ENCODE measurements at places on chromosomes 2 and 18.
A peak's percentile ranks its signal among the peaks of the same experiment; 100 is the strongest.

DNA sequence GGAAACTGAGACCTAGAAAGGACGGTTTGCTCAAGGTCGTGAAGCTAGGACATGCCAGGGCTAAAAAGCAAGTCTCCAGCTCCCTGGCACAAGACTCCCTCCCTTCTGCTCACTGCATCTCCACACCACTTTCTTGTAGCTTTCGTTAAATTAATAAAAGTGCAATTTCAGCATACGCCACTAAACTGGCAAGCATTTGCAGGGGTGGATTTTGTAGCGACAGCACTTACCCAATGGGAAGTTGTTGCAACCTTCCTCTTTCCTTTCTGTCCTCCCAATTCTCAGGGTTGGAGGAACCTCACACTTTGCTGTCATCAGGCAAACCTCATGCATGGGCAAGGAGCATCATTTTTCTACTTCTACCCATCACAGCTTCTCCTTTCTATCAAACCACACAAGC is 7.4 kb upstream of the RHOB start:
- DNase-seq, result no peak

DNA sequence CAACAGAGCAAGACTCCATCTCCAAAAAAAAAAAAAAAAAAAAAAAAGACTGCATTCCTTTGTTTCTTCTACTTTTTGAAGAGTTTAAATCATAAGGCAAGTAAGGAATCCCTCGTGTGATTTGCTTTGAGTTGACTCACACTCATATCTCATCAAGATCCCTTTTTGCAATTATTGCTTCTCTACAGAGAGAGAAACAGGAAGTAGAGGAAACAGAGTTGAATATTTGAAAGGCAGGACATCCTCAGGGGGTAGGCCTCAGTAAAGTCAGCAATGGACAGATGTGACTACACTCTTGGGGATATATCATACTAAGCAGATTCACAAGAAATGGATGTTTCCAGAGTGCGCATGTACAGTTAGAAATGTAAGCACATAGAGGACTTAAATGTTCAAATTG is 11.2 kb upstream of the EFR3B start:
- no peak for DNase-seq

DNA sequence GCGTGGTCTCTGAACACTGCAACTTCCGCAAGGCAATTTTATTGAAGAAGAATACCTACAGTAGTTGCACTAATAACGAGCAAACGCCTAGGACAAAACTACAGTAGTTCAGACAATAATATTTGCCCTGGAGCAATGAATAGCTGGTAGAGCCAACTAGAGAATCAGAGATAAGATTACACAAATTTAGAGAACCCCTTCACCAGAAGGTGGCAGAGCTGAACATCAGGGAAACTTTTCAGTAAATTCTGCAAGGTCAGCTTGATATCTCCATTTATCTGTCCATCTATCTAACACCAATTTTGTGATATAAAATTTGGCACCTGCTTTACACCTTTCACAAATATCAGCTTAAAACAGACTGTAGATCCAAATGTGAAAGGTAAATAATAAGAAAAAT is 43.8 kb downstream of the CDH19 start:
- peak; percentile 11 for DNase-seq

GRCh38 chr2:189370719-189371118 is 70.6 kb upstream of the WDR75 start:
- no peak for DNase-seq

GRCh38 chr2:193228276-193228675 is 1033.5 kb upstream of the TMEFF2 start:
- DNase-seq, result no peak

- peak; percentile 72 for DNase-seq
Observed at GRCh38 chr2:204315236-204315662, 230.0 kb upstream of the PARD3B start.

DNA sequence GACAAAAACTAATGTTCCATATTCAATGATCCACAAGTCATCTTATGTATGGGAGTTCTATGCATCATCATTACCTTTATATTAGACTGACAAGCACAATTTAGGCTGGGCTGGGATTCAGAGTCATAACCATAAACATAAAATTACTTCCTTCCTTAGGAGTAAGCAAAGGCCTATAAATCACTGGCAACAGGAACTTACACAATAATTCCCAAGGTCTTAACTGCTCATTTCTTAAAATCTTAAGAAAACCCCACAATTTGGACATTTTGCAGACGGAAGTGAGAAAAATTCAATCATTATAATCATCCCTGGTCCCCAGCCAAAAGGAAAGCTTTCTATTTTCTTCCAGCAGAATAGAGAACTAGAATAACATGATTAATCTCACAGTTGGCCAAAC is 232.3 kb downstream of the DYM start:
- no peak for DNase-seq

GRCh38 chr2:219484343-219485200 is 14.1 kb upstream of the GMPPA start:
- DNase-seq, result no peak

DNA sequence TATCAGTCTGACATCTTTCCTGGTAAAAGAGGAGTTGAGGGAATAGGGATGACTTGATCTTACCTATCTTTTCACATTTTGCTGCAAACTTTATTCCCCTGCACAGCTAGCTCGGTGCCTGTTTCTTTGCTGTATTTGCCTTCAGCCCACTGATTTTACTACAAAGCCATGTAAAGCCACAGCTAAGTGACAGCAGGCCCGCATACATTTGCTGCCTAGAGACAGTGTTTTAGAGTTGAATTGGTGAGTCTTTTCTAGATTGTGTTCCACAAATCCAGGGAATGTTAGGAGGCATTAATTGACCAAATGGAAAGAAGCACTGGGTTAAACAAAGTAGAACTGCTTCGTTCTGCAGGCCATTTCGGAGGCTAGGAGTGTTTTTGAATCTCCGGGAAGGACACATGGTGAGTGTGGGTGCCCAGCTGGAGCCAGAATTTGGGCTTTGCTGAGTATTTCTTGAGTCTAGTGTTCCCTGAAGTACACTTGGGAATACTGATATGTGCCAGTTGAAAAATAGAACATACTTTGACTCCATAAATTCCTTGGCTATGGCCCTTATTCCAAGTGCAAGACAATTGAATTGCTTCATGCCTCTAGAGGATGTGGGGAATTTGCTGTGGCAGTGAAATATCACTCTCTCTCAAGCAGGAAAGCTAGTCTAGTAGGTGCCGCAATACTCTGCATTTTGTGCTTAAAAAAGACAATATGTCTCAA is 329.8 kb downstream of the PTPRM start:
- DNase-seq, result no peak

DNA sequence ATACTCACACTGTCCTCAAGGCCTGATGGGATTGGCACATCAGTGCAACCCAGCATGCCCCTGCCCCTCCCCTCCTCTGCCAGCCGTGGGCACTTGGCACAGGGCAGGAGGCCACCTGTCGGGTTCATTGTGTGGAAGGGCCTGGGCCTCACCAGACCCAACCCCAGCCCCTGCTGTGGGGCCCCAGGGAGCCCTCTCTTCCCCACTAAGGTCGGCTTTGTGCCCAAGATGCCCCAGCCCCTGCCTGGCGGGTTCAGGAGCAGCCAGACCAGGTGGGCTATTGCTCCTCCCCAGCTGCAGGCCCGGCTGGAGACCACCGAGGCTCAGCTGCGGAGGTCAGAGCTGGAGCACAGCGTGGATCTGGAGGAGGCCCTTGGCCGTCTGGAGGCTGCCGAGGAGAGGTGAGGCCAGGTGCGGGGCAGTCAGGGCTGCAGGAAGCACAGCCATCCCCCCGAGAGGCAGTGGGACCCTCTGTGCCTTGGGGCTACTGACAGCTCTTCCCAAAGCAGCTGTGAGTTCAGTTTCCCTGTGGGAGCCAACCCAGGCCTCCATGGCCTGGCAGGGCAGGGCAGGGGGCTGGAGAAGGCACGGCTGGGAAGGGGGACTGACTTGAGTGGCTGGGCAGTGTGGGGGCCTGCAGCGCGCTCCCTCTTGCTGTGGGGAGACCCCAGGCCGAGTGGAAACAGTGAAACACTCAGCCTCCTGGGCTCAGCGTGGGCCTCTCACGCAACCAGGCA is 16.3 kb downstream of the CROCC2 start:
- no peak for DNase-seq

DNA sequence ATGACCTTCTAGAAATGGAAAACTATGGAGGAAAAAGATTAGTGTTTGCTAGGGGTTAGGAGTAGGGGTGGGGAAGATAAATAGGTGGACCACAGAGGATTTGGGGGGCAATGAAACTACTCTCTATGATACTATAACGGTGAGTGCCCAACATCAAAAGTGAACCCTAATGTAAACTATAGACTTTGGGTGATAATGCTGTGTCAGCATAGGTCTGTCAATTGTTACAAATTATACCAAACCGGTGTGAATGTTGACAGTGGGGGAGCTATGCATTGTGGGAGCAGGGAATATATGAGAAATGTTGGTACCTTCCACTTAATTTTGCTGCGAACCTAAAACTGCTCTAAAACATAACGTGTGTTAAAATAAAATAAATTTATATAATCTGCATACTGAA is 180.3 kb downstream of the ALK start:
- DNase-seq, result no peak

DNA sequence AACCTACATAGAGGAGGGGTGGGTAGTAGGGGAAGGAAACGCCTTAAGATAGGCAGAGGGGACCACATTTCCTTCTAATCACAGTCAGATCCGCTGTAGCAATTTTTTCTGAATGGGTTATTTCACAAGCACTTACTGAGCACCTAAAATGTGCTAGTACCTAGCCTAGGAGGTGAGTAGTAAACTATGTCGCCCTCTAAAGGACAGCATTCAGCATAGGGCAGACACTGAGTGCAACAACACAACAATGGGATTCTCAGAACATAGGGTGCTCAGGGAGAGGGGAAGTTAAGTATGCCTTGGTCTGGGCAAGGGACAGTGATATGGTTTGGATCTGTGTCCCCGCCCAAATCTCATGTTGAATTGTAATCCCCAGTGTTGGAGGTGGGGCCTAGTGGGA is 166.1 kb upstream of the RAB6C start:
- DNase-seq, result no peak

DNA sequence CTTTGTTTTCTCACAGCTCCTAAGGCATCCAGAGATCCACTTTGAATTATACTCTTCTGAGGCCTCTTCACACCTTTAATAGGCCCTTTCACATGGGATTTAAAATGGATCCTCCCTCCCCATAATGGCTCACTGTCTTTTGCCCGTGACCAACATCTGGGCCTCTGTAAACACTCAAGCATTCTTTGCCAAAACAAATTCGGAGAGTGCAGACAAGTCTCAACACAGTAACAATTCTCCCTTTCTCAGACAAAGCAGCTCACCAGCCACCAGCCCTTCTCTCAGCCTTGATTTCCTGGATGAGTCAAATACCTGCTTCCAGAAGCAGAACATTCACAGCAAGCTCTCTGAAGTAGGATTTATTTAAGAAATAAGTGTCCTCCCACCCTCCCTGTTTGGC is 14.0 kb upstream of the IMP4 start:
- DNase-seq, result no peak

DNA sequence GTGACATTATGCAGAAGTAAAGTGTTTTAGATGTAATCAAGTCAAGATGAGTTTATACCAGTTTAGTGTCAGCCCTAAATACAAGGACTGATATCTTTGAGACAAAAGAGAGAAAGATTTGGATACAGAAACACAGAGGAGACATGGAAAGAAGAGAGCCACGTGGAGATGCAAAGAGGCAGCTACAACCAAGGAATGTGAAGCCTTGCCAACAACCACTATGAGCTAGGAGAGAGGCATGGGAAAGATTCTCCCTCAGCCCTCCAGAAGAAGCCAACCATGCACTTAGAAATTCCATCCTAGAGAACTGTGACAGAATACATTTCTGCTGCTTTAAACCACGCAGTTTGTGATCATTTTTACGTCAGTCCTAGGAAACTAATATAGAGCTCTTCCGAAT is 217.2 kb downstream of the DOK6 start:
- peak; percentile 61 for DNase-seq

DNA sequence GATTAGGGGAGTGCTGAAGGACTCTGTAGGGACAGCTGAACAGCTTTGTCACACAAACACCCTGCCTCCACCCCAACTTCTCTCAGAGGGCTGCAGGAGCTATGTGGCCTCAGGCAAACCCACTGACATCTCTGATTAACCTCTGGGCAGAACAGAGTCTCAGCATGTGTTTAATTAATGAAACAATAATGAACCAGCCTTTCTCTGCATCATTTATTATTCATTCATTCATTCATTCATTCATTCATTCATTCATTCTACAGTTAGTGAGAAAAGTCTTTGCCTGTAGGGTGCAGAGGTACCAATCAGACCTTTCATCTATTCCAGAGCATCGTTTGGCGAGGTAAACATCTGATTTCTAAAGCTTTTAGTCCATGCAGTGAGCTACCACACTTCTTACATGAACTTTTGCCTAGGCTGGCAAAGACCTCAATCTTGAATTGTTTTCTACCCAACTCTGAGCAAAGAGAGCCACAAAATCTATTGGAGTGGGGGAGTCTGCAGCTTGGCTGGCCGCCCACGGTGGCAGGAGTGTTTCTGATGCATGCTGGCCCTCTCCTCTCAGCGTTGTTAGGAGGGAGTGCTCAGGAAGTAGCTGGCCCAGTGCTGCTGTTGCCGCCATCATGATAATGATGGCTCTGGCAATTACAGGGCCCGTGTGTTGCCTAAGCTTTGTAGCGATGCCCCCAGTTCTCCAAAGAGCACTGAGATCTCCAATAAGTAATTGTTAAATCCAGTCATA is 198.9 kb downstream of the SMAD7 start:
- no peak for DNase-seq

- DNase-seq, result no peak
Observed at GRCh38 chr2:133581010-133581760, 12.9 kb upstream of the NCKAP5 start.

DNA sequence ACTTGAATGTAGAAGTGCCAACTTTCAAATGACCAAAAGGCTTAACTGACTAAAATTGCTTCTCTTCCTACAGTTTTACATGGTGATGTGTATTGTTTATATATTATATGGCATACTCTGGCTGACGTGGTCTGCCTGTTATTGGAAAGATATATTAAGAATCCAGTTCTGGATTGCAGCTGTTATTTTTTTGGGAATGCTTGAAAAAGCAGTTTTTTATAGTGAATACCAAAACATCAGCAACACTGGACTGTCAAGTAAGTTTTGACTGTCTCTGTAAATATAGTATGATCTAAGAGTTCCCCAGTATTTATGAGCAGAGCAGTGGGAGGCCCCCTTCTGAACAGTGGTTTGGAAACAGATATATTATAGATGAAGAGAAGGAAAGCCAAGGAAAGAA is 26.2 kb downstream of the TMEM87B start:
- DNase-seq, result no peak

GRCh38 chr2:148994341-148994740 is 44.2 kb upstream of the LYPD6B start:
- DNase-seq, result no peak

All from astrocyte of the cerebellum (primary cell).